ENCODE measurements at places on chromosomes 12 and 14. TPM values are rescaled to one million over a fixed set of nuclear protein-coding genes. Genes with fewer than 3 reads are reported as not detected.

The MANSC4 gene
- not detected for total RNA-seq

The OR4K15 gene
- not detected for total RNA-seq

The TC2N gene
- 1.0 TPM for total RNA-seq

The IKZF4 gene
- 2.4 TPM for total RNA-seq

The KRT75 gene
- not detected for total RNA-seq

The NPFF gene
- not detected for total RNA-seq

The ESPL1 gene
- total RNA-seq: 15.0 TPM

The KRT79 gene
- not detected for total RNA-seq

The ADAM21 gene
- total RNA-seq: 0.12 TPM

The AICDA gene
- total RNA-seq: not detected

The EFS gene
- total RNA-seq: 0.35 TPM

The HAL gene
- 187 TPM for total RNA-seq

The NKX2-1 gene
- not detected for total RNA-seq

The SLC38A4 gene
- 158 TPM for total RNA-seq

The TAS2R20 gene
- 0.68 TPM for total RNA-seq

The STXBP6 gene
- 1.1 TPM for total RNA-seq

The CISTR gene
- total RNA-seq: not detected

The MTRFR gene
- 7.2 TPM for total RNA-seq

All from right lobe of liver (tissue), 6 donors.